ENCODE measurements at places on chromosomes 6 and 20.

GRCh38 chr20:43922614-43923013 lies 8.0 kb downstream of the TOX2 start:
- no peak for DNase-seq

GRCh38 chr20:62758226-62758912 lies 37.9 kb upstream of the MRGBP start:
- no peak for DNase-seq

GRCh38 chr6:37794825-37795224 lies 24.7 kb upstream of the ZFAND3 start:
- no peak for DNase-seq

- no peak for DNase-seq
These were observed 50.5 kb upstream of the DTNBP1 start for GRCh38 chr6:15713325-15713724.

DNA sequence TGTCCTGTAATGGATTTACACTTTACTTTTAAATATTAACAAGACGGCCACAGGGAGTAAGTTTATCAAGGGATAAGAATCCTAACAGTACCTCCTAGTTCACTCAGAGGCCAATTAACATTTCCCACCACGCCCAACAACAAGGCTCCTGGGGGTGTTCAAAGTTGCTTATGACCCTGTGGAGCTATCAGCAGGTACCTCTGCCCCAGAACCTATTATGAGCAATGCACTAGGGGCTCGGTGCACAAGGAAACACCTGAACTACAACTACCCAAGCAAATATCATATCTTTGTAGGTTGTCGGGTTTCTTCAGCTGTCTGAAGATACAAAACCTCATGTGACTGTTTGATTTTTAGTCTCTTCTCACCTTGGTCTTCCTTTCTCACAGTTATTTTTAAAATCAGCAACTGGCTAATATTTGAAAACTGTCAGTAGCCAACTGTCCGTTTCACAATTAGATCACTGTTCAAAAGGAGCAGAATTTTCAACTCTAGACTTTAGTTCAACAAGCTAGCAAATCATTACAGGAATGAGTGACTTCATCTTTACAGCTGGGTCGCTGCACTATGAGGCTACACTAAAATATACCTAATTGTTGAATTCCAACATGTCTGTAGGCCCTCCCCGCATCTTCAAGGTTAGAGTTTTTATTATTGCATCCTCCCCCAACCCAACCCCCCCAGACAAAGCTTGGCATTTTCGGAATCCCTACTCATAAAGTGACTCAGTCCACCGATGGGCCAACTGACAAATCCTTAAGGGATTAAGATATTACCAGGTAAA lies 38.1 kb downstream of the B4GALT5 start:
- no peak for DNase-seq

GRCh38 chr20:50067461-50067860 lies 45.5 kb downstream of the UBE2V1 start:
- no peak for DNase-seq
